ENCODE measurements at places on chromosomes 2 and 18. TPM values are rescaled to one million over a fixed set of nuclear protein-coding genes. Genes with fewer than 3 reads are reported as not detected.

DNA sequence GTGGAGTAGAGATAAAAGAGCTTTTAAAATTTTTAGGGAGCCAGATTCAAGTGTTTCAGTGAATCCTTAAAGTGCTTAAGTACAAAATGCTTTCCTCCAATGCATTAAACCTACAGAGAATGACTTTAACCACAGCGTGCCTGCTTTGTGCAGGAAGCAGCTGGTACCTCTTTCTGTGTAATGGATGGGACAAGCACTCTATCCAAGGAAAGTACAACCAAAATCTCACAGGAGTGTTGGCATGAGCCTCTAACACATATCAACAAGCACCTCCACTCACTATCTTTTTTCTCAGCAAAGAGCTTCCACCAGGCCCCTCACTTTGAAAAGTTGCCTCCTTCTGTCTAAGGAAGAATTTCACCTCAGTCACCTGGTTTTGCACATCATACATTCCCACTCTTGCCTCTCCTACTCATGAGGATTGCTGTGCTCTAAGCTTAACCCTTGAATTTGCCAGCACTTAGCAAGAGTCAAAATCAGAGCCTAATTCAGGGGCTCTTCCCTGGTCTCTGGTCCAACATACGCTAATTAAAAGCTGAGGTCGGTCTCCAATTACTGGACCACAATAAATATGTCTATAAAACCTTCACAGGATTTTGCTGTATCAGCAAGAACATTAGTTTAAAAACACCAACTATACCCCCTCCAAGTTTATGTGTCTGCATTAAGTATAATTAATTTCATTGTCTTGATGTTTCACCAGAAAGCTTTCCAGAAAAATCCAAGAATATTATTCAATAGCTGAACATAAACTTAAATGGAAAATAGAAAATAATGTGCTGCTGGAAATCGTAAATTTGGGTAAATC lies 68.9 kb downstream of the ZNF521 start:
- DNase-seq: no peak

- DNase-seq: no peak
Measured at GRCh38 chr2:112924360-112924759, 13.4 kb downstream of the IL37 start.

- no peak for DNase-seq
Measured at GRCh38 chr18:9612215-9612830, 2.0 kb downstream of the PPP4R1 start.

DNA sequence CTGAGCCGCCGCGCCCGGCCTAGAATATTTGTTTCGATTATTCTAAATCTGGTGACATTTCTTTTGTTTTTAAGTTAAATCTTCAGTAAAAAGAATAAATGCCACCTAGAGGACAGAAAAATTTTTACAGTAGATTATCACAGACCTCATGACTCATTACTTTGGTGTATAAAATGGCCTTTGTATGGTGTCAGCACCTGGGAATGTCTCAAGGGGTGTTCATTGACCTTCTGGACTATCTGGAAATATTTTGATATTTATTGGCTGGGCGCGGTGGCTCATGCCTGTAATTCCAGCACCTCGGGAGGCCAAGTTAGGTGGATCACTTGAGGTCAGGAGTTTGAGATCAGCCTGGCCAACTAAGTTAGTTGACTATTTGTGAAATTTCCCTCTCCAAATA lies 30.3 kb upstream of the SLC30A6 start:
- no peak for DNase-seq

Gene CNNM3
- total RNA-seq: 10.7 TPM

Measured in cardiac septum (tissue), 1 donor.